ENCODE measurements at places on chromosomes 2 and 18.

DNA sequence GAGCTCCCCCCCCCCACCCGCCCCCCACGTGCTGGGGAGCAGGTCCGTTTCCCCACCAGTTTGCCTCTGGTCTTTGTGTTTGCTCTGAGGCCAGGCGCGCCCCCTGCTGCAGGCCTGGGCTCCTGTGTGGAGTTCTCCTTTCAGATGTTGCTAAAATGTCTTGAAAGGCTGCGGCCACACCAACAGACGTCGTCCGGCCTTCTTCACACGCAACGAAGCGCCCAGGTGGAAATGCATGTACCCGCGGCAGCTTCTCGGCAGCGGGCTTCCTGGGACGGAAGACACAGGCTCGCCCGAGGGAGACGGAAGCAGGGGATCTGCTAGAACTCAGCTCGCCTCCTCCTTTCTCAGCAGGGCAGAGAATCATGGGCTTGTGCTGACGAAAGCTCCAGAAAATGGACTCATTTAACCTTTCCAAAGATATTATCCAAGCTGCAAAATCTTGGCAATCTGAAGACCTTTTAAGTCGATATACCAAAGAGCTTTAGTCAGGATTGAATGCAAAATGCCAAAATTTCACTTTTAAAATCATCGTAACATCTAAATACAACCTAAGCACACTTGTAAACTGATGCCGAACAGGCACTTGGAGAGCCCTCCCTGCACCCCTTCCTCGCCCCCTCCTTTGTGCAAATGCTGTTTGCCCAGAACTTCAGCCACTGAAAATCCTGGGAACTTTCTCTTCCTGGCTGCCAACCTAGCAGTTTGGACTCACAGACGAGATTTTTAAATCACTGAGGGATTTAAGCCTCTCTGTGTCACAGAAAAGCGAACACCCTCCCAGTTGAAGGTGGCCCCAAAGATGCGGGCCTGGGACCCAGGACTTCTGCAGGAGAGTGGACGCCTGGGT, 125.5 kb upstream of the ZNF516 start:
- no peak for DNase-seq

DNA sequence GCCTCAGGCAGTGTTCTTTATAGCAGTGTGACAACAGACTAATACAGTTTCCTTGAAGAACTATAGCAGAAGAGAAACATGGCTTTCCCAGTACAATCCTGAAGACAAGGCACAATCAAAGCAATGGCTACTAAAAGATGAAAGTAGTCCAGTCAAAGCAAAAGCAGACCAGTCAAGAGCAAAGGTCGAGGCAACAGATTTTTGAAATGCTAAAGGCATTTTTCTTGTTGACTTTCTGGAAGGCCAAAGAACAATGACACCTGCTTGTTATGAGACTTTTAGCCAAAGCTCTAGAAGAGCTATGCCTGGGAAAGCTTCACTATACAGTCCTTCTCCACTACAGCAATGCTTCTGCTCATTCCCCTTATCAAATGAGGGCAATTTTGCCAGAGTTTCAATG, 269.9 kb downstream of the EXOC6B start:
- no peak for DNase-seq

- no peak for DNase-seq
These were observed 17.9 kb upstream of the MSGN1 start for GRCh38 chr2:17798338-17798737.

DNA sequence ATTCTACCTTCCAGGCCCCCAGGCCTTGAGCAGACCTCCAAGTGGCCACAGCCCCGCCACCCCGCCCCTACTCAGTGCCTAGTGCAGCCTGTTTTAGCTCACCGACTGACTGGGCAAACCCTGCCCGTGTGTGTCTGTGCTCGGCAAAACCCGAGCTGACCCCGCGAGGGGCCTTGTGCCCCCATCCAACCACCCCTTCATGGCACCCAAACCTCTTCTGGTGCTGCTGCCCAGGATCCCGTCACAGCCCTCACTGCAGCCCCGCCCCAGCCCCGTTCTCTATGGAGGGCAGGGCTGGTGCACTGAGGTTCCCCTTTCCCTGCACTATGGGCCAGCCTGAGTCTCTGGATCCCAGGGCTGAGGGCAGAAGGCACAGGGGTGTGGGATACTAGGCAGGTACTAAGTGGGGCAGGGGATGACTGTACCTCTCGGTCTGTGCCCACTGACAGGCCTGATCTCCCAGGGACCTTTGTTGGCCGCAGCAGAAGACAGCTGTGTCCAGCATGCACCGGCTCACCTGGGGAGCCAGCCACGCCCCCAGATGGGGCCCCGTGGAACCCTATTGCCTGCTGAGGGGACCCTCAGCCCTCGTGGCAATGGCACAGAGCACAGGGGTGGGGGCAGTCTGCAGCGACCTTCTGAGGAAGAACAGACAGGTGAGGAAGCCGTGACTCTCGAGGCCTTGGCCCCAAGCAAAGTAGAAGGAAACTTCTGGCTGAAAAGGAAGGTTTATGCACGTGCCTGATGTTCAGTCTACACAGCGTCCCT, 69.9 kb upstream of the OTOS start:
- no peak for DNase-seq

DNA sequence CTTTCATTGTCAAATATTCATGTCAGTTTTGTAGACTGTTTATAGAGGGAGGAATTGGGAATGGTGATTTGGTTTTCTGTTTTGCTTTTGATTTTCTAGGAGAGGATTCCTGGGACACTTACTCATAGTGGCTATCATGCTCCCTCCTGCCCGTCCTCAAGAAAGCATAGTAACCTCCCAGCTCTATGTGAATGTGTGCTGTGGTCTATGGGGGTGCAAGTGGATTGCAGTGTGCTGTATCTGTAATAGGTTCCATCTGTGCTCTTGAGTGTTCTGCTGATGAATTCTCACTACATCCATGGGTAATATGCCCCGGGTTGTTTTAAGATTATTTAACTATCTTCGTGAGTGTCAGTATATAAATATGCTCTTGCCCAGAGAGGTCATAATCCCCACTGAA, 811.3 kb downstream of the CNTNAP5 start:
- DNase-seq: peak; percentile 17

GRCh38 chr2:57886161-57886786, 160.3 kb upstream of the VRK2 start:
- DNase-seq: no peak
